ENCODE measurements at places on chromosomes 1 and 21.

DNA sequence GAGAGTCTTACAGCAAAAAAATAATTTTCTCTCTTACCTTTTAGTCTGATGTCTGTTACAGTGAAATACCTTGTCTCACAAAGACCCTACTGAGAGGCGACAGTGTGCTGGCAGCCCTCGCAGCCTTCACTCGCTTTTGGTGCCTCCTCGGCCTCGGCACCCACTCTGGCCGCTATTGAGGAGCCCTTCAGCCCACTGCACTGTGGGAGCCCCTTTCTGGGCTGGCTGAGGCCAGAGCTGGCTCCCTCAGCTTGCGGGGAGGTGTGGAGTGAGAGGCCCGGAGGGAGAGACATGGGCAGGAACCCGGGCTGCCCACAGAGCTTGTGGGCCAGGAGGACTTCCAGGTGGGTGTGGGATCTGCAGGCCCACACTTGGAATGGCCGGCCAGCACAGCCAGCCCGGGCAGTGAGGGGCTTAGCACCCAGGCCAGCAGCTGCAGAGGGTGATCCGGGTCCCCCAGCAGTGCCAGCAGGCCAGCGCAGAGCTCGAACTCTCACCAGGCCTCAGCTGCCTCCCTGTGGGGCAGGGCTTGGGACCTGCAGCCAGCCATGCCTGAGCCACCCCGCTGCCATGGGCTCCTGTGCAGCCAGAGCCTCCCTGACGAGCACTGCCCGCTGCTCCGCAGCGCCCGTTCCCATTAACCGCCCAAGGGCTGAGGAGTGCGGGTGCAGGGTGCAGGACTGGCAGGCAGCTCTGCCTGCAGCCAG is 10.8 kb upstream of the CFHR1 start:
- no peaks in the 10 kb centered on the region for H3K4me1 ChIP-seq
- H3K27me3 ChIP-seq, result no peaks in the 10 kb centered on the region
- no peaks in the 10 kb centered on the region for H3K36me3 ChIP-seq
- no peak overlapping the region for H3K27ac ChIP-seq

- peaks cover 6% of the 10 kb centered on the region for H3K4me1 ChIP-seq
- H3K27ac ChIP-seq, result no peak overlapping the region
- no peak overlapping the region for H3K4me3 ChIP-seq
- H3K36me3 ChIP-seq, result no peaks in the 10 kb centered on the region
These were observed 14.2 kb upstream of the HSPG2 start for GRCh38 chr1:21951226-21951870.

- peaks cover 23% of the 10 kb centered on the region for H3K36me3 ChIP-seq
- peaks cover 48% of the 10 kb centered on the region for H3K4me1 ChIP-seq
- peak overlapping the region; percentile 95 for H3K27ac ChIP-seq
- no peaks in the 10 kb centered on the region for H3K27me3 ChIP-seq
- no peak for DNase-seq
These were observed 405 bp upstream of the GADD45A start for GRCh38 chr1:67684526-67685066.

GRCh38 chr1:184443201-184443600 is 56.4 kb downstream of the C1orf21 start:
- H3K27me3 ChIP-seq, result no peaks in the 10 kb centered on the region
- DNase-seq, result no peak
- no peak overlapping the region for H3K27ac ChIP-seq
- no peaks in the 10 kb centered on the region for H3K4me1 ChIP-seq

DNA sequence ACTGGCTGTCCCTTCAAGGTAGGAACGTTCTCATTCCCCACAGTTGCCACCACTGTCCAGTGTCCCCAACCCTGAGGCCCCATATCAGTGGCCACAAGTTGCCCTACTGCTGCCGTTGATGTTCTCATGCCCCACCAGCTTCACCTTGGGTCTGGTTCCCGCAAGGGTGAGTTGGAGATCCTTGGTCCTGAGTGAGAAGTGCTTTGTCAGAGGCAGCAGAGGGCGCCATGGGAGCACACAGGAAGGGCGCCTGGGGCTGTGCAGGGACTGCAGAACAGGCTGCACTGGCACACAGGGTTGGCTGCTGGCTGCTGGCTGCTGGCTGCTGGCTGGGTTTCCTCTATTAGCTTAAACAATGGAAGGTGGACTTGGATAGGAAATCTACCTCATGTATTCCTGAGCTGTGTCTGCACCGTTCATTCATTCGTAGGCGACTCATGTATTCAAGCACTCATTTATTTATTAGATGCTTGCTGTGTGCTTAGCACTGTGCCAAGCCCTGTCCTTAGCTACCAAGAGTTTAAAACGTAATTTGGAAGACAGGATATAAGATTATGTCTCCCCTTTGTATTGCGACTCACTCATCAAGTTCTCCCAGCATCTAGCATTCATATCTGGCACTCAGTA is 2.1 kb upstream of the S100A9 start:
- H3K27me3 ChIP-seq, result peaks cover 13% of the 10 kb centered on the region
- peaks cover 6% of the 10 kb centered on the region for H3K4me1 ChIP-seq
- H3K27ac ChIP-seq, result no peak overlapping the region
- DNase-seq, result peak; percentile 48

DNA sequence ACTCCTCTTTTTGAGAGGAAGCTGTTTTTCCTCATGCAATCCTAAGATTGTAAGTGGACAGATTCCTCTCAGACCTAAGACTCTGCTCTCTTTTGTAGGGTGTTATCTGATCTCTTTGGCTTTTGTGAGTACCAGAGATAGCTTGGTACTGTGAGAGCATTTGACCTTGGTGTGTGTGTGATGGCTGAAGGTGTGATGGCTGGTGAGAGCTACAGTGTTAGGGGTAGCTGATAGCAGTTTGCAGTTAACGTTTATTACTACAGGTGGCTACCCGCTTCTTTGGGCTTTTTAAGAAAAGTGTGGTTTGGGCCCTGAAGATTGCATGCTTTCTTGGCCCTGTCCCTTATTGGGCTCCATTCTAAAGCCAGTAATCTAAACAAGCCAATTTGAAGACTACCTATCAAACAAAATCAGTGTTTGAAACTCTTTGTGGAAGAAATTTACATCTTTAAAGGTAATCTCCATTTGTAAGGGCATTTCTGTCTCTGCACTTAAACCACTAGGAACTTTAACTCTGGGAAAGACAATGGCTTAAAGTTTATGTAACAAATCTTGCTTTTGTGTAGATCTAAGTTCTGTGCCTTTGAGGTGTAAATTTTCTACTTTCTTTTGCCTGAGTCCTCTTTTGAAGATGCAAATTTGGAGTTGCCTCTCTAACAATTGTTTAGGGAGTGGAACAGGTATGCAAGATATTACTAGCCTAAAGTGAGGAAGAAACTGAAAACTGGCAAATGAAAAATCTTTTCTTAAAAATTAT is 85.3 kb upstream of the SERBP1 start:
- H3K27me3 ChIP-seq, result peaks cover 4% of the 10 kb centered on the region
- H3K4me3 ChIP-seq, result no peak overlapping the region
- H3K36me3 ChIP-seq, result peaks cover 3% of the 10 kb centered on the region
- H3K27ac ChIP-seq, result no peak overlapping the region

GRCh38 chr1:39987869-39988268 is 32.9 kb downstream of the MFSD2A start:
- no peaks in the 10 kb centered on the region for H3K36me3 ChIP-seq
- no peak for DNase-seq
- H3K4me3 ChIP-seq, result no peak overlapping the region
- peaks cover 2% of the 10 kb centered on the region for H3K27me3 ChIP-seq
- no peak overlapping the region for H3K27ac ChIP-seq

All from activated naive CD8-positive, alpha-beta T cell treated with anti-CD3 and anti-CD28 coated beads, Interleukin-2, amount 50 U/mL, for 24 hours (primary cell).